ENCODE measurements at places on chromosomes 16 and 17.

DNA sequence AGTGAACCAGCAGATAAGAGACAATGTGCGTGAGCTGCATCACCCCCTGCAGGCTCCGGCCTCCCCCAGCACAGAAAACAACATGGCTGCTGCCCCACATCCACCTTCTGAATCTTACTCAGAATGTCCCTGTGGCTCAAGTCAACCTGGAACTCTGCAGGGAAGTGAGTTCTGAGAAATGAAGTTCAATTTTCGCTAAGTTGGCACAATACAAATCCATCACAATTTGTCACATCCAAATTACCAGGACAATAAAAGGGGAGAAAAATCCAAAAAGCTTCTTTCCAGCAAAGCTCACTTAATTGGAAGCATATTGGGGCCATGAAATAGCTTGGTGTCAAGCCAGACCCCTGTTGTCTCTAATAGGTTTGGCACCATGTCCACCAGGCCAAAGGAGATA, 38.1 kb downstream of the CLEC19A start:
- no peak for DNase-seq

DNA sequence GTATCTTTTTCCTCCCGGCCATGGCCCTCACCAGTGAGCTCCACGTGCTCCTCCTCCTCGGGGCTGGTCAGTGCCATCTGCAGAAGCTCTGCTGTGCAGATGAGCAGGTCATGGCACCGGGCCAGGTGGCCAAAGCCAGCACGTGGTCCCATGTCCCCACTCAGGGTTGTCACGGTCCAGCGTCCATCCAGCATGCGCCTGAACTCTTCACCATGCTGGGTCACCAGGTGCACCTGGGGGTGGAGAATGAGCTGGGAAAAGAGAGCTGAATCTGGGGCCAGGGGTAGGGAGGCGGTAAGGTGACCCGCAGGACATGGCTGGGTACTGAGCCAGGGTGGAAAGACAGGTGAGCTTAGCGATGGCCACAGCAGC, 1.3 kb downstream of the DHX58 start:
- DNase-seq = no peak

GRCh38 chr17:66281661-66282369, 20.6 kb upstream of the PRKCA start:
- DNase-seq = no peak

DNA sequence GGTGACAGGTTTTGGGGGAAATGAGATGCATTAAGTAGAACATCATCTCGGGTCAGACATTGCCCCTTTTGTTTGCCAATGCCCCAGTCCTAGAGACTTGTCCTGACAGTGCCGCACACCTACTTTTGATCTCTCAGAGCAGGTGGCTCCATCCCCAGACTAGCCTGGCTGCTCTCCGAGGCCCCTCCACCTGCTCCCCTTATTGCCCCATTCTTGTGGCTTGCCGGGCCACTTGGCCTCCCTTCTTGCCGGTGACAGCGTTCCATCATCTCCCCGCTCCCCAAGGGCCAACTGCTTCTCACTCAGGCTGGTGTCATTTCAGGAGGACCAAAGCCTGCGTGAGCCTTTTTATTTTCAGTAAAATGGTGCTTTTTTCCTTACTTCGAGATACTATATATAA, 14.9 kb downstream of the UBFD1 start:
- no peak for DNase-seq

DNA sequence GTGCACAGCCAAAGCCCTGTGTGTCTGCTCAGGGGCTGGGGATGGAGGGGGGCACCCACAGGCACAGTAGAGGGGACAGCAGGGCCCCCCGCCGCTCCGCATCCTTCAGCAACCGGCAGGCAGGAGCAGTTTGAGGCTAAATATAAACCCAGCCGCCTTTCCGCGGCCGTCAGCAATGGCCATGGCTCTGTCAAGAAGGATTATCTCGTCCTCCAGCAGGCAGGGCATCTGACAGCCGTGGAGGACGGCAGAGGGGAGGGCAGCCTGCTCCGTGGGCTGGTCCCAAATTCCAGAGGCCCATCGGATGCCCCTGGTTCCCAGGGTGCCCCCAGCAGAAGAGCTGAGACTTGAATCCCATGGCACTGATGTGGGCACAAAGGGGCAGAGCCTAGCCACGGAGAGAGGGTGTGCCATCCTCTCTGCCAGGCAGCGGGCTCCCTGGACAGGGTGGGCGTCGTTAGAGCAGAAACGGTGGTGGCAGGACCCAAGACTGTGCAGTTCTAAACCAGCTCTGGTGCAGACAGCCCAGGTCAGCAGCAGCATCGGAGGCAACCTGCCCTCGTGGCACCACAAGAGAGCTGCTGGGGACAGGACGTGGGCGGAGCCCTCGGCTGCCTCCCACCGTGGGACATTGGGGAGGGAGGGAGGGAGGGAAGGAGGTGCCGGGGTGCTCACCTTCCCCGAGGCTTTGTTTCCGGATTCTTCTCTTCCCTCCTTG, 198.8 kb upstream of the CIBAR2 start:
- peak; percentile 65 for DNase-seq
